Lower lobe of right lung (tissue), 2 donors: ENCODE measurements at places on chromosomes 7 and 10.

DNA sequence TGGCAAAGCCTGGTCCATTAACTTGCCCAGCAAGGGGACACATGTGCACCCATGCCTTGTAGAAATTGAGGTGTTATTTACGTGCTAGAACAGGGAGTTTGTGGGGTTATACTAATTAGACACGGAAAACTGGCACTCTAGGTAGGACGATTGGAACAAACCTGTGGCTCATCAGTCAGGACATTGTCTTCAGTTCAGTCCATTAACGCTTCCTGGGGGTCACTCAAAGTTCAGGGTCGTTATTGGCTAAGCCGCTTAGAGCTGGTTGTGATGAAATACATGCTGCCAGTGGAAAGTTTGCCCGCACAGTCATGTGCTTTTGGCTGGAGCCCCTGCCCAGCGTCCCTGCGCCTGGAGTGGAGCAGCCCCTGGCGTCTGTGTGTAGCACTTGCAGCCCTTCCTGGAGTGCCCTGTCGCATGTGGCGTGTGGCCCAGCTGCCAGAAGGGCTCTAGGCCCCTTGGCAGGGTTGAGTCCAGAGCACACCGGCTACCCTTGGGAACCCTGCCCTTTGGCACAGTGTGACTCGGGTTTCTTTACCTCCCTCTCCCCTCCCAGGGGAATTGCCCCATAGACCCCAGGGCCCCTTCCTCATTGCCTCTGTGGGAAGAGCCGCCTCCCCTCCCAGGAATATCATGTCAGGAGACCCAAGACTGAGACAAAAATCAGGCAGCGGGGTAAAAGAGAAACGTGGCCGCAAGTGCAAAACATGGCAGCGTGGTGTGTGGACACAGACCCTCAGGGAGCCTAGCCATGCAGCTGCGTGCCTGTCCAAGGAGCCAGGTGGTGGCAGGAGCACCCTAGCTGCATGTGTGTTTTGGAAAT, 9.8 kb downstream of the ZNF775 start:
- H3K4me3 ChIP-seq, result no peak overlapping the region
- H3K4me1 ChIP-seq, result peaks cover 6% of the 10 kb centered on the region
- no peaks in the 10 kb centered on the region for H3K27me3 ChIP-seq
- H3K27ac ChIP-seq, result no peak overlapping the region
- DNase-seq, result peak; percentile 87
- no peaks in the 10 kb centered on the region for H3K36me3 ChIP-seq

GRCh38 chr7:94913391-94913790, 6.0 kb downstream of the PPP1R9A start:
- H3K4me1 ChIP-seq, result peaks cover 5% of the 10 kb centered on the region
- H3K36me3 ChIP-seq, result no peaks in the 10 kb centered on the region
- no peak for DNase-seq
- H3K4me3 ChIP-seq, result no peak overlapping the region
- H3K27me3 ChIP-seq, result peaks cover 2% of the 10 kb centered on the region

- H3K27ac ChIP-seq, result no peak overlapping the region
- H3K36me3 ChIP-seq, result no peaks in the 10 kb centered on the region
- peaks cover 13% of the 10 kb centered on the region for H3K4me1 ChIP-seq
Observed at GRCh38 chr7:64879800-64880199, 23.3 kb upstream of the ZNF273 start.

GRCh38 chr7:49522111-49522510, 251.3 kb upstream of the VWC2 start:
- H3K36me3 ChIP-seq, result no peaks in the 10 kb centered on the region
- no peak overlapping the region for H3K4me3 ChIP-seq
- no peak overlapping the region for H3K27ac ChIP-seq
- H3K4me1 ChIP-seq, result no peaks in the 10 kb centered on the region
- no peak for DNase-seq

- no peak for DNase-seq
- H3K4me3 ChIP-seq, result peak overlapping the region; percentile 83
- H3K27ac ChIP-seq, result no peak overlapping the region
- no peaks in the 10 kb centered on the region for H3K36me3 ChIP-seq
- peaks cover 16% of the 10 kb centered on the region for H3K4me1 ChIP-seq
- H3K27me3 ChIP-seq, result no peaks in the 10 kb centered on the region
Observed at GRCh38 chr7:149713731-149714068, 59.7 kb downstream of the ZNF467 start.

- no peak overlapping the region for H3K27ac ChIP-seq
- H3K36me3 ChIP-seq, result peaks cover 98% of the 10 kb centered on the region
- DNase-seq, result no peak
- no peaks in the 10 kb centered on the region for H3K4me1 ChIP-seq
Observed at GRCh38 chr7:139417478-139417877, 57.8 kb downstream of the LUC7L2 start.

DNA sequence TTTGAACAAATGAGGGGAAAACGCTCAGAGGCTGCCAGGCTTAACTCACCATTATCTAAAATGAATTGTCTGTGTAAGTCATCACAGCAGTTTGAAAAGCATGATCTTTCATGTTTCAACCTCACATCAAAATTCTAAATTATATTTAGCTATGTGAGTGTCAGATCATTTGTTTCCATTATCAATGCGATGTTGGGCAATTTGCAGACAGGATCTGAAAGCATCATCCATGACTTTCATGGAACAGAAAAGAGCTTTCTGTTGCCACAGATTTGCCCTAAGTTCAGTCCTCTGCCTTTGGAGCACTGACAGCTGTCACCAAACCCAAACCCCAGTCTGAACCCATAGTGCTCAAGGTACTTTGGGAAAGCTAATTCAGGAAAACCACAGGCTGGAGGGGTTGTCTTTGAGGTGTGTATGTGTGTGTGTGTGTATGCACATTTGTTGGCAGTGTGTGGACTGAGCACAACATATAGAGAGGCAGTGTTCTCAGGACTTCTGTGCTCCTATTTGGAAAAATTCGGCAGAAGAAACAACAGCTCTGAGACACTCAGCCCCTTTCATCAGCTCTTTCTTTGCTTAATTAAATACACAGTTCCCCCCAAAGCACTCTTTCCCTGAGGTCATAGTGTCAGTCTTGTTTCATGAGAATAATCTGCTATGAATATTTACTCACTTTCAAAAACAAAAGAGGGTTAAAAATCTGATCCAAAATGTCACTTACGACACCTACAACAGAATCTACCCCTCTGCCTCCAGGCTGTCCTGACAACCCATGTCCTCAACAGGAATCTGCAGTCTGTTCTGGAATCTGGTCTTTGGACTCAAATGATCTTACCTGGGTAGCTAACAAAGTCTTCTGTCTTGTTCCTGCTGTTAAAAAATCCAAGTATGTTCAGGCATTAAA, 188.5 kb upstream of the KLF14 start:
- peaks cover 16% of the 10 kb centered on the region for H3K36me3 ChIP-seq
- H3K27ac ChIP-seq, result peak overlapping the region; percentile 78
- H3K4me3 ChIP-seq, result no peak overlapping the region
- peaks cover 76% of the 10 kb centered on the region for H3K4me1 ChIP-seq
- no peak for DNase-seq

DNA sequence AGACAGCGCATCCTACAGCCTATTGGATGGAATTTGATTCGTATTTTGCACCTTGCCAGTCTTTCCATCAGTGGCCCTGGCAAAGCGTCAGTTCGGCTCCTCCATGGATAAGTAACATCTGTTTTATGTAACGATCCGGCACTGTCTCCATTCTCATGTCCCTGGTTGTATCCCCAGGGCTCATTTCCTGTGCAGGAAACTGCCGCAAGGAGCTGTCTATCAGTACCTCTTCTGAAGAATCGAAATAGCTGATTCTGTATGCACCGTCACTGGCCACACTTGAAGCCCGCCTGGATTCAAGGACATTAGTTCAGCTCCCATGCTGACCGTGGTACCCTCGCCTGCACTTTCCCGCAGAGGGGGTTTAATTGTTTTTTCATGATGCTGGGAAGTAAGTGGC, 53.1 kb upstream of the NPS start:
- no peaks in the 10 kb centered on the region for H3K36me3 ChIP-seq
- no peak for DNase-seq
- no peaks in the 10 kb centered on the region for H3K27me3 ChIP-seq
- H3K27ac ChIP-seq, result no peak overlapping the region

DNA sequence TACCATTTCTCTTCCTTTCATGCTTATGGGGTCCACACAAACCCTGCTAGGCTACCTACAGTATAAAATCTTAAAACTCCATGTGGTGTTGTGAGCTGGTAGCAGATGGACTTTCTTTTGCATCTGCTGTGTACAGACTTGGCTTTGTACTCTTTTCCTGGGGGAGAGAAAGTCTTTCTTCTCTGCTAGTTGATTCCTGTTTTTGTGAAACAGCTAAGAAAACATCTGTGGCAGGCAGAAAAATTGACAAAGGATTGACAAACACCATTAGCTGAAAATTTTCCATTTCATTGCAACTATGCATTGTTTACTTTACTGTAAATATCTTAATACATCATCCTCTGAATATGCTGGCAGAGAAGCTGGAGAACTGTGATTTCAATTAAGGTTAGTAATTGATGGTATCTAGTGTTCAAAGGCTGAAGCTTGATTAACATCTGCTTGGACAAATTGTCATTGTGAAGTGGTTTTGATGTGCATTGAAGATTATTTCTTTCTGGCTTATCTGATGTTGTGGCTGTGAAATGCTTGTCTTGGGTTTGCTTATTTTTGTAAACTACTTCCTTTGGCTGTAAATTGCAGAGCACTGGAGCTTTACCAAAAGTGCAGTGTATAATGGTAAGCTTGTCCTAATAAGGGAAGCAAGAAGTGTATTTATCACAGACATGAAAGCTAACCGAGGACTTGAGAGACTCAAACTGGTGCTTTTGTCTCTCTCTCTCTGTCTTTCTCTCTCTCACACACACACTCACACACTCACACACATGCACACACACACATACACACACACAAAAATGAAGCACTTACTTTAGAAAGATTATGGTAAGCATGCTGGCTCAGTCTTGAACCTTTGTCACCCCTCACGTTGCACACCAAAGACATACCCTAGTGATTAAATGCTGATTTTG, at the start of gene FOXP2:
FOXP2 (plus strand) TSS at position 660 of the 908 bp plus-strand sequence. CDS start 11,697 bp downstream, outside the sequence.
- no peak for DNase-seq
- no peaks in the 10 kb centered on the region for H3K27me3 ChIP-seq
- H3K27ac ChIP-seq, result no peak within 1 kb of the TSS
- peak within 1 kb of the TSS; percentile 36 for H3K4me3 ChIP-seq
- no peaks in the 10 kb centered on the region for H3K36me3 ChIP-seq

GRCh38 chr7:120991161-120991560, 2.6 kb downstream of the CPED1 start:
- peak overlapping the region; percentile 20 for H3K27ac ChIP-seq
- no peaks in the 10 kb centered on the region for H3K27me3 ChIP-seq
- peaks cover 46% of the 10 kb centered on the region for H3K4me1 ChIP-seq
- DNase-seq, result no peak

GRCh38 chr7:123792547-123792946, 43.7 kb upstream of the WASL start:
- no peak overlapping the region for H3K4me3 ChIP-seq
- DNase-seq, result no peak
- no peaks in the 10 kb centered on the region for H3K27me3 ChIP-seq
- H3K27ac ChIP-seq, result no peak overlapping the region
